ENCODE measurements at places on chromosomes 2 and 18. TPM values are rescaled to one million over a fixed set of nuclear protein-coding genes. Genes with fewer than 3 reads are reported as not detected.

The C2orf15 gene
- total RNA-seq, result 0.32 TPM

The CAPN14 gene
- total RNA-seq, result 0.10 TPM

The CCDC121 gene
- 2.2 TPM for total RNA-seq

The FAM237A gene
- total RNA-seq, result not detected

The NCKAP5 gene
- 1.7 TPM for total RNA-seq

The CENPA gene
- 0.32 TPM for total RNA-seq

The KCNIP3 gene
- 3.8 TPM for total RNA-seq

The KIF5C gene
- total RNA-seq, result 0.84 TPM

The SLC4A5 gene
- total RNA-seq, result 2.0 TPM

The RNMT gene
- 23.2 TPM for total RNA-seq

The STEAP3 gene
- total RNA-seq, result 15.2 TPM

The SDC1 gene
- total RNA-seq, result 2.3 TPM

The WNT6 gene
- total RNA-seq, result 0.90 TPM

DNA sequence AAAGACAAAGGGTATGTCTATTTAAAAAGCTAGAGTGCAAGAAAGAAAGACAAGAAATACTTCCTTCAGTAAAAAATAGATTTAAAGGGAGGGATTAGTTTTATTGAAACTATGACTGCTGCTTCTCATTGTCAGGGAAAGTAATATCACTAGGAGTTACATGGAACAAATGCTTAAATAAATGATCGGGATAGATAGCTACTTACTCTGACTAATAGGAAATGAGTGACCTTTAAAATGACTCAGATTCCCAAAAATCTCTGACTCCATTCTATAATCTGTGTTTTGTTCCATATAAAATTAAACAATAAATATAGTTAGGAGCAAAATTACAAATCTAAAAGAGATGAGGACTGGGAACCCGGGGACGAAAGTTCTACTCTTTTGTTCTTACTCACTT lies 669.3 kb downstream of the NR4A2 start:
- DNase-seq, result no peak

- DNase-seq, result no peak
These were observed 483.3 kb downstream of the PLCL1 start for GRCh38 chr2:198287706-198288105.

GRCh38 chr18:10690366-10690765 lies 164.5 kb downstream of the NAPG start:
- DNase-seq, result no peak

DNA sequence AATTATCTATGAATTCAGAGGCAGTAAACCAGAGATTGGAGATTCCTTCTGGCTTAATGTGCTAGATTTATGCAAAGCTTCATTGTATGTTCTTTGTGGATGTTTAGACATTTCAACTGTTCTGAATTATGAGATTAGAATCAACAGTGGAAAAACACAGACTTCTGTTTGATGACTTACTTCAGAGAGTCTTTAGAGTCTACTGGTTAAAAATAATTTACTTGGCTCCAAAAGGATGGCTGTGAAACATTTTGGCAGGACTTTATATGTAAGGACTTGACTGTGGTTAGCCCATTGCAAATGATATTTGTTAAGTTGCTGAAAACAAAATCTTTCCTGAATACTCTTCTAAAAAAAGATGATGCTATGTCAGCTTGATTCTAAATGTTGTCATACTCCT lies 25.5 kb upstream of the LRRC30 start:
- no peak for DNase-seq

- no peak for DNase-seq
These were observed 117.9 kb upstream of the PELI1 start for GRCh38 chr2:64262071-64262470.

DNA sequence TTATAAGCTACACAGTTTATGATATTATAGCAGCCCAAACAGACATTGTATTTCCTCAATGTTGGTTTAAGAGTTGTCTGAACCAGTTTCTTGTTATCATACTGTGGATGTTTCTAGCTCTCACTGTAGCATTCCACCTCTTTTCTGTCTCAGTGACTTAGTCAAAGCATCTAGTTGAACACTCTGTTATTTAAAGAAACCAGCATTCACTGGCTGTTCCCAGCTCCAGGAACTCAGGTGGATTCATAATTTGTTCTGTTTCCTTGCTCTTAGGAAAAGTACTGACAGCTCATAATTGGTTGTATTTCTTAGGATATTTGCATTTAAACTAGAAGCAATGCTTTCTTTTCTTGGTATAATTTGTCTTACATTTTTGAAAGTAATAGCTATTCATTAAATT lies 17.5 kb downstream of the LRATD1 start:
- no peak for DNase-seq

GRCh38 chr2:174338671-174339560 lies 4.2 kb downstream of the SP9 start:
- no peak for DNase-seq

DNA sequence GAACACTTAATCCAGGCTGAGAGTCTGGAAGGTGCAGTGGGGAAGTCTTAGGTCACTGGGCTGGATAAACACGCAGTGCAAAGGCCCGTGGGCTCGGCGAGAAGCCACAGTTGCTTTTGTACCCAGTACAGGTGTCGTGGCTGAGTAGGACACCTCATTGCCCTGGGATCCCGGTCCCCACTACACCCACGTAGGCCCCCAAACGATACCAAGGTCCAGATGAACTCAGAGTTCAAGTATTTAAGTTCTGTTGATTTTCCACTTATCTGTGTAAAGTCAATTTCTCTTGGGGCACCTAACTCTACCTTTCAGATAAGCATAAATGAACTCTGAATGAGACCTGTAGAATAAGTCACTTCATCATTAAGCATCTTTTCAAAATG lies 302.0 kb downstream of the PIEZO2 start:
- no peak for DNase-seq

DNA sequence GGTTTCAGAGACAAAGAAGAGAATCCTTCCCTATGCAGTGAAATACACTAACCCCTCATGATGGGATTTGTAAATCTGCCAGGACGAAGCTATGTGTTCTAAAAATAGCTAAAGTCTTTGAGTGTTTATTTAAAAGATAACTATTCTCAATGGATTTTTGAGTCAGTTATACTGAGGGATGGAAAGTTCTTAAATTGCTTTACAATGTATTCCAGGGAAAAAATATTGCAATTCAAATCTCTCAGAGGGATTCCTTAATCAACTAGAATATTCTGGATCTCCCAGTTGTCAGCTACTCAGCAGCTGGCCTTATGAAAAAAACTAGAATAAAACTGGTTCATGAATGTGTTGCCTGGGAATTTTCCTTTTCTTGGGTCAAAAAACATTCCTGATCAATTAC lies 312.4 kb downstream of the PLCL1 start:
- DNase-seq, result no peak

DNA sequence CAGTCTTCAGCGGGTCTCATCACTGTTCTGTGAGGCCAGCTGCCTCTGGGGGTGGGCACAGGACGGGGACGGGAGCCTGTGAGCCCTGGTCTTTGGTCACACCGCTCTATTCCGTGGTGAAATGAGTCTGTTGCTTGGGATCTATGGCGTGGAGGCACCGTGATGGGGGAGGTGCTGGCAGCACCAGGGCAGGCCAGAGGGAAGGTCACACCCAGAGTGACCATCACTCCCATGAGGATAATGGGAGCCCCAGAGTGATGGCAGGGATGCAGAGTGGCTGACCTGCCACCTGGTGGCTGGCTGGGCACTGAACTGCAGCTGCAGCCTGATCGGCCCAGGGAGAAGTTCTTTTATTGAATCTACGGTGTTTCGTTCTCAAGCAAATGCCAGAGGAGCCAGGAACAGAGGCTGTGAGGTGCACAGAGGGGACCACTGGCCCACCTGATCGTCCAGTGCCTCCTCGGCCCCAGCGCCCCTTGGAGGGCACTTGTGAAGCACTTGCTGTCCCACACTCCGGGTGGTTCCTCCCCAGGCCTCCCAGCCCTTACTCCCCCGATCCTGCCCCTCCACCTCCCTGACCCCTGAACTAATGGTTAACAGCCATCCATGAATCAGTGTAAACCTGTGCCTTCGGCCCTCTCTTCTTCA lies 17.9 kb downstream of the KCNIP3 start:
- no peak for DNase-seq

GRCh38 chr18:74303936-74304335 lies 11.7 kb upstream of the C18orf63 start:
- no peak for DNase-seq

DNA sequence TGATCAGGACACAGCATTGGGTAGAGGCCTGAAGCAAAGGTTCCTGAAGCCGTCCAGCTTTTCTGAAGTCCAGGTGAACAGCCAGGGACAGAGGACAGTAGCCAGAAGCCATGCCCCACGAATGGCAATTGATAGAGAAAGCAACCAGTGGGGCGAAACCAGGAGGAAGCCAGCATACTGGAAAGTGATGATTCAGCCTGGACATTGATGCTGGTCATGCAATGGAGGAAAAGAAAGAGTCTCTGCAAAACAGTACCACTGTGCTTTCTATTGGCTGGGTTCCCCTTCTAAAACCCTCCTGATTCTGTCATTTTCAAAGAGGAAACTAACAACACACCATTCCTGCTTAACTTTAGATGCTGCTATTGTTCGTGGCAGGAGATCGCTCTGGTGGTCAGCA lies 221.4 kb upstream of the EPAS1 start:
- DNase-seq, result no peak

DNA sequence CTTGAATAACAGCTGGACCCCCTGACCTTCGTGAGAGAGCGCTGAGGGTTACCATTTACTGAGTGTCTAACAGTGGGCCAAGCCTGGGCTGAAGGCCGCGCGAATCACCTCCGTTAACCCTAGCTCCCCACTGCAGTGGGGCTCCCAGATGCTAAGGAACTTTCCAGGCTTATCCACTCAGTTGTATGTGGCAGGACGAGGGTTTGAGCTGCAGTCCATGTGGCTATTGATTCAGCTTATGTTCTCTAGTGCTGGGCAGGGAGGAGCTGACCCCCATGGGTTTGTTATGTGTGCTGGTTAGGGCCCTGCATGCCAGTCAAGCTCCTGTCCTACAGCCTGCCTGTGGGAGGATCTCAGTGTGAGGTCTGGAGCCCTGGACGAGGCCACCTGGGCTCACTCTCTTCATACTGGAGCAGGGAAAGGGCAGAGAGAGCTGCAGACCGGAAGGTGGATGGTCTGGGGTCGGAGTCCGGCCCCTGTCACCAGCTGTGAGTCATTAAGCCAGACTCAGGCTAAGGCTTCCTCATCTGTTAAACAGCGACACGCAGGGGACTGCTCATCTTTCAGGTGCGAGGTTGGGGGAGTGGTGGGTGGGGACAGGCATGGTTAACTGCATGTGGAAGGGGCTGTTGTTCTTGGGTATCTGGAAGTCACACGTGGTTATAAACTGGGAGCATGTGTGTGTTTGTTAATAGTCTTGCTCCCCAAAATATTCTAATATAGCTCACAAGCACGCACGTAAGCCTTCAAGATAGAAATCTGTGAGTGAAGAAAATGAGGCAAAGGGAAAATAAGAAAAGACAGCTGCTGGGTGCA lies 6.6 kb downstream of the PSD4 start:
- DNase-seq, result no peak
